Suppressor macrophage treated with lipopolysaccharide for 1 hour (primary cell): ENCODE measurements at places on chromosomes 1 and 21.

DNA sequence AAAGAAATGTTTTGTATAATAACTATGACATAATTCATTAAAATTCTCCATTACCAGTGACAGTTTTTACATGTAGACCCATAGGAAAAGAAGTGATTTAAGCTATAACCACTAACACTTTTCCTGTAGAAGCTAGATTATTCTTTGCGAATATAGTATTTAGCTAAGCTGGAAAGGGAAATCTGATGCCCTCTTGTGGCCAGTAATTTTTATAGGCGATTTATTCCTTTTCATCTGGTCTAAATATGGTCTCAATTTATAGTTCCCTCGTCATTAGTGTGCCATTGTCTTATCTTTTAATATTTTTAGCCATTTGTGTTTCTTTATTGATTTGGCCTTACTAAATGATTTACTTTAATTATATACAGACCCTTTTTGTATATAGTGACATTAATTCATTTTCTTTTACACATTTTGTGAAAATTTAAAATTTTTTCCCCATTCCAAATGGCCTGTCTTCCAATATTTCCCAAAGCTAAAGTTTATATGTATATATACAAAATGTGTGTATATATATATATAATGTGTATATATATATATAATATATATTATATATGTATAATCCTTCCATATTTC, 26.7 kb downstream of the BTG3 start:
- DNase-seq, result peak; percentile 65

- DNase-seq, result no peak
Observed at GRCh38 chr1:235429143-235429542, 61.9 kb downstream of the TBCE start.

DNA sequence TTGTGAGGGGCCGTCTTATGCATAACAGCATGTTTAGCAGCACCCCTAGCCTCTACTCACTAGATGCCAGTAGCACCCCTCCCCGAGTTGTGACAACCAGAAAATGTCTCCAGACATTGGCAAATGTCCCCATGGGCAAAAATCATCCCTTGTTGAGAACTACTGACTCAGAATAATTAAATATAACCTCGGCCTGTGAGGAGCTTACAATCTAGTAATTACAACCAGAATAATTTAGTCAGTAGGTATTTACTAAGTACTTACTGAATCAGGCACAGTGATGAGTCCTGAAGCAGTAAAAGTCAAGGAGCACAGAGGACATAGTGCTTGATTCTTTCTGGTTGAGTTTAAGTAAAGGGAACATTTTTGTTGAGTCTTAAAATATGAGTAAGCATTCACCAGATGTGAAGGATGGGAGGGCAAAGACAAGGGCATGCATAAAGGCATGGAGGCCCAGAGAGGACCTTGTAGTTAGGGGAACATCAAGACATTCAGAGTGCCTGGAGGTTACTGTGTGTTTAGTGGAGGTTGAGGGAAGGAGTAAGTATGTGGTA, 44.1 kb upstream of the KCNQ4 start:
- DNase-seq, result no peak

DNA sequence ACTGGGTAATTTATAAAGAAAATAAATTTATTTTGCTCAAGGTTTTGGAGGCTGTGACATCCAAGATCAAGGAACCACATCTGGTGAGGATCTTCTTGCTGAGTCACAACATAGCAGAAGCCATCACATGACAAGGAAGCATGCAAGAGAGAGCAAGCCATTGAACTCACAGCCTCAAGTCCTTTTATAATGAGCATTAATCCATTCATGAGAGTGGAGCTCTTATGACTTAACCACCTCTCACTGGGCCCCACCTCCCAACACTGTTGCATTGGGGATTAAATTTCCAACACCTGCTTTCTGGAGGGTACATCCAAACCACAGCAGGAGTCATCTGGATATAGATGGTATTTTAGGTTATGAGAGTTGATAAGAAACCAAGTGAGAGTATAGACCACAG, 20.6 kb upstream of the EGLN1 start:
- DNase-seq, result no peak

- DNase-seq, result no peak
Observed at GRCh38 chr1:219155135-219155534, 18.5 kb upstream of the LYPLAL1 start.

DNA sequence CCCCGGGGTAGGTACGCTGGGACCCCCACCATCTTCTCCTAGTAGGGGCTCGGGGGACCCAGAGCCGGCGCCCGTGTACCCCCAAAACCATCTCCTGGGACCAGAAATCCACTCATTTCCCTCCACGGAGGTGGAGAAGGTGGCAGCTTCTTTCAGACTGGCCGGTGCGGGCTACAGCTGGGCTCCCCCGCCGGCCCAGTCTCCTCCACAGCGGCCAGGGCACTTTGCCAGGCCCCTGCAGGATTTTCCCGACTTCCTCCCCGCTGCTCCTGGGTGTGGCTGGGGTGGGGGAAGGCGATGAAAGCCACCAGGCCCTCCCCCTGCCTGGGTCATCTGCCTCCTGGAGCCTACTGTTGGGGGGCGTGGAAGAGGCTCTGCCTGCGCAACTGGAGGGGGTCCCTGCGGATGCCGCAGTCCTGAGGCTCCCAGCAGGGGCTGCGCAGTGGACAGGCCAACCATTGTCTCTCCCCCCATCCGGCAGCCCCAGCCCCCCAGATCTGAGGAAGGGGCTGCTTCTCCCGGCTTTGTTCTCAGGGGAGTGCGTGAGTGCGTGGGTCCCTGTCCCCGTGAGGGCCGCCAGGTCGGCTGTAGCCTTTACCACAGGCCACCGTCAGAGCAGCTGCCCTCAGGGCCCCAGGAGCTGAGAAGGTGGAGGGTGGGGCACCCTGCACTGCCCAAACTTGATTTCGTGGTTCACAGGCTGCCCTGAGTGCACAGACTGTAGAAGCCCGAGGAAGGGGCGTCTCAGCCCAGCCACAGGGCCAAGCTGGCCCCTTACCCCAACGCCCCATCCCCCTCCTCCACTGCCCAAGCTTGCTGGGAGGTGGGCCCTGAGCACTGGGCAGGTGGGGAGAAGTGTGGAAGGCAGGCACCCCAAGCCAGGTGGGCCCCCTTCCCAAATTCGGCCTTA, 1.3 kb downstream of the AGRN start:
- DNase-seq, result peak; percentile 89

DNA sequence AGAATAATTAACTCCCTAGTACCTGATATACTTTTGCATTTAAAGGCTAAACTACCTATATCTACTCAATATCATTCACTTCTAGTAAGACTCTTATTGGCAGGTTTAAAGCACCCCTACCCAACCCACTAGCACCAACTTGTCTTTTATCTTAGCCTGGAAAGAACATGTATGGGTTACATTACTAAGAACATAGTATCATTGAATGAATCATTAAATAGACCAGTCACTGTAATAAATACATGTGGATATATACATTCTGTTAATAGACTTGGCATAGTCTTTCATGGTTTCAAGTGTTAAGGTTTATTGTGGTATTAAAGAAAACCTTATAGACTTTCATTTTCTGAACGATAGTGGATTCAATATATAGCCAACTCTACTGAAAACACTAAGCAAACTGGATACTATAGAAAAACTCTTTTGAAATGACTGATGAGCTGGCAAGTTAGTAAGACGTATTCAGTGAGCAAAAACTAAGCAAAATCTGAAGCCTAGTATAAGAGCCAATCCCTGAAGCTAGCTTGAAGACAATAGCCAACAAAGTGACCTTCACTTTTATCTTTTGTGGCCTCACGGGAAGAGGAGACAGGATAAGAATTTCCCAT, 10.3 kb downstream of the HIVEP3 start:
- no peak for DNase-seq

DNA sequence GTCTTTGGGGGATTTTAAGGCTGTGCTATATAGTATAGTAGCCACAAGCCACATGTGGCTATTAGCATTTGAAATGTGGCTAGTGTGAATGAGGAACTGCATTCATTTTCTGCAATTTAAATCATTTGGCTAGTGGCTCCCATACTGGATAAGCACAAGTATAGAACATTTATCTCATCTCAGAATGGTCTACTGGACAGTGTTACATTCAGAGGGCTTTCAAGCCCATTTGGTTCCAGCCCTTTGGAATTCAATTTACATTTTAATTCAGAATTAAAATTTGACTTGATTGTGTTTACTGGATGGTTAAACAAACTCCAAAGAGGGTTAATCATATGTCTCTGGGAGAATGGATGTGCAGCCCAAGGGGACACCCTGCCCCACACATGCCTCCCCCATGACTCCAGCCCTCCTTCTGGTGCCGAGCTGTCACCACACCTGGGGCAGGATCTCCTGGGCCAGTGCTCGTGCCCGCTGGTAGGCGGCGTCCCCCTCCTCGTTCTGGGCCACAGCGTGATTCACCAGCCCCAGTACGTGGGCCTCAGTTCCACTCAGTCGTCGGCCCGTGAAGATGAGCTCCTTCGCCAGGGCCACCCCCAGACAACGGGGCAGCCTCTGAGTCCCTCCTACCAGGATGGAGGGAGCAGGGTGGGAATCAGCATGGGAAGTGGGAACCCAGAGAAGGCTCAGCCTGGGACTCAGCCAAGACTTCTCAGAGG, 17.2 kb downstream of the ECHDC2 start:
- DNase-seq, result no peak

GRCh38 chr1:225454733-225455132, 26.9 kb upstream of the LBR start:
- DNase-seq, result peak; percentile 98

- DNase-seq, result no peak
Observed at GRCh38 chr1:233333086-233333485, 5.6 kb downstream of the MAP3K21 start.

DNA sequence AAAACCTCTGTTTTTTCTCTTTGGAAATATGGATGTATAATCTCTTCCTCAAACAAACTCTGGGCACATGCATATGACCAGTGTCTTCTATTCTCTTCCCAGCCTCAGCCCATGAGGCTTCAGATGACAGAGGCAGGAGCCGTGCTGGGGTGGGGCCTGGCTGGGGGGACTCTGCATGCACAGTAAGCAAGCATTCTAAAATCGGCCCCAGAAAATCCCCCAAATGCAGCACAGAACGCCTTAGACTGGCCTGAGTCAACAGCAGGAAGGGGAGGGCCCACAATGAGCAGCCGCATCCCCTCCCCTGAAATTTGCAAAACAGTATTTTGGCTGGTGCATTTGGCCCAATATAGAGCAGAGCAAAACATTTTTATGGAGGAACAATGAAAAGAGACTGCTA, 47.8 kb downstream of the ITPKB start:
- peak; percentile 64 for DNase-seq

DNA sequence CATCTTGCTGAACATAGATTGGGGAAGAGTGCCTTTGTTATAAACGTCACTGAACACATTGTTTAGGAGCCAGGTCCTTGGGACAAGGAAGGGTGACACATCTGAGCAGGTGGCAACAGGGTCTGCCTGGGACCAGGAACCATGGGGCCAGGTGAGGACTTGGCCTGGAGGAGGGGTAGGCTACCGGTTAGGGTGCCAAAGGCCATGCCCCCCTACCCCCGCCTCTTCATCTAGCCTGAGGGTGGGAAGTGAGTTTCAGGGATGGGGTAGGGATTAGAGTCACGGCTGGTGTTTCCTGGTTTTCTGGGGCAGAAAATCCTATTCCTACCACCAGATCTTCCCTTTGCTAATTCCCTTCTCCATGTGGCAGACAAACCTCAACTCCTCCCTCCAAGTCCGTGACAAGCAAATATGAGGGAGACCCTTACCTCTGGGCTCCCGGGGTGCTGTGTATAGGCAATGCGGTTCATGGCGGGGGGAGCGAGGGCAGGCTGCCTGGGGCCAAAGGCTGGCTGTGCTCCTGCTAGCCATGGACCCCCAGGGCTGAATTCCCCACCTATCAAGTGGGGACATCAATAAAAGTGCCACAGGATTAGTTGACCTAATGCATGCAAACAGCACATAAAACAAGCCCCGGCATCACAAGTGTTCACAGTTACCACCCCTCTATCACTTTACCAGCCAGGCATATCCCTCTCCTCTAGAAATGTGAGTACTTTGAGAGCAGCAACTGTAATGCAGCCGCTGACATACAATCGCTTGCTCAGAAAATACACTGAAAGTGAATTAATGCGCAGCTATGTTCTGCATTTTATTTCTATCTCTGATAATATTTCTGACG, 14.5 kb downstream of the CD247 start:
- DNase-seq, result no peak

GRCh38 chr1:51607681-51608095, 9.2 kb upstream of the OSBPL9 start:
- DNase-seq, result peak; percentile 36
